Progenitor cell of endocrine pancreas (in vitro differentiated cells): ENCODE measurements at places on chromosomes 7 and 10. TPM values are rescaled to one million over a fixed set of nuclear protein-coding genes. Genes with fewer than 3 reads are reported as not detected.
A peak's percentile ranks its signal among the peaks of the same experiment; 100 is the strongest.

Gene ZNF853
- total RNA-seq: 13.7 and 14.3 TPM in 2 replicates

Gene CPN1
- 4.1 and 4.5 TPM in 2 replicates for total RNA-seq

Gene IQCE
- 32.5 and 33.5 TPM in 2 replicates for total RNA-seq

- no peak for DNase-seq
Observed at GRCh38 chr7:42315631-42316030, 78.6 kb upstream of the GLI3 start.

Gene INSYN2A
- total RNA-seq: not detected in 2 replicates

Gene SLC35B4
- total RNA-seq: 31.6 and 34.2 TPM in 2 replicates

DNA sequence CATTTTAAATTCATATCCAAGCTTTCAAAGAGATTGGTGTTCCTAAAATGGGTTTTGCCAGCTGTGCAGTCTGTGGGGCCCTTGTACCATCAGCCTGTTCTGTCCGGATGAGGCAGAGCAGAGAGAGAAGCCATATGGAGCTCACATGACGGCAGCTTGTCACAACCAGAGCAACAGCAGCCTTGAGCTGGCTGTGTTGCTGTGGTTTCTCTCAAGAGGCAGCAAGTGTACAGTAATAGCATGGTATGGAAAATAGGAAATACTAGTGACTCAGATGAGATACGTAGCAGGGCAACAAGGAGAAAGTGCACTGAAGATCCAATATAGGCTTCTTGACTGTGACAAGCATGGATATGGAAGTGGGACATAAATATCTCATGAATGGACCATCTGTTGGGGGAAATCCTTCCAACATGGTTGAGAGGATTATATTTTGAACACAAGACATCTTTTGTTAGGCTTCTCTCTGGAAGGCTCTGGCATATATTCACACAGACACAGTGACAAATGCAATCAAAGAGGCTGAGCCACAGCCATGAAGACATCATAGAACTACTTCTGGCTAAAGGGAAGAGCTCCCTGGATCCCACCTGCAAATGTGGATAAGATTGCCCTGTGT, 251.0 kb upstream of the TAC1 start:
- no peak for DNase-seq

DNA sequence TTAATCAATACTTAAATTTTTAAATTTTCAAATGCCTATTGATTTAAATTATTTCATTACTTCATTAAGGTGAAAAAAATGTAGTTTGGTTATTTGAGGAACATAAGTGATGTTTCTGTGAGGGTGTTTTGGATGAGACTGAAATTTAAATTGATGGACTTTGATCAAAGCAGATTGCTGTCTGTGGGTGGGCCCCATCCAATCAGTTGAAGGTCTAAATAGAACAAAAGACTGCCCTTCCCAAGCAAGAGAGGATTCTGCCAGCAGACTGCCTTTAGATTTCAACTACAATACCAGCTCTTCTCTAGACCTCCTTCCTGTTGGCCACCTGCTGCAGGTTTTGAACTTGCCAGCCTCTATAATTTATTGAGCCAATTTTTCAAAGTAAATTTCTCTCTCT, 14.5 kb upstream of the GPR37 start:
- no peak for DNase-seq

GRCh38 chr7:120838281-120838682, 19.7 kb downstream of the TSPAN12 start:
- no peak for DNase-seq

Gene NEUROG3
- total RNA-seq: 7.2 and 7.3 TPM in 2 replicates

Gene LIPN
- not detected in 2 replicates for total RNA-seq

DNA sequence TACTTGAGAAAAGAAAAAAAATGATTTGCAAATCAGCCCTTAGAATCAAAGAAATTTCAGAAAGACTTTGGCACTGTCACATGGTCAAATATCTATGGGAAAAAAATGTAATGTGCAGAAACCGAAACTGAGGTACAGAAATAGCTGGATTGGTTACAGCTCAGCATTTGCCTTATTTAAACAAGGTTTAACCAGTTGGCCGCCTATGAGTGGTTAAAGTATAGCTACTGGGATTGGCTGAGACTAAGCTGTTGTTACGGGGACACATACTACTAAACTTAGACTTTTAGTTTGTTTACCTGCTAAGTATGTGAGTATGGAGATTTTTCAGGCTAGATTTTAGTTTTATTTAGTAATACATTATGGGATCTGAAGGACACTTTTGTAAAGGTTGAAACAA, 38.6 kb downstream of the SFTPD start:
- DNase-seq: no peak

Gene TMEM229A
- 0.31 TPM in 1 of 2 replicates, not detected in the other for total RNA-seq

- DNase-seq: no peak
Observed at GRCh38 chr10:107554333-107554732, 389.8 kb upstream of the SORCS1 start.

DNA sequence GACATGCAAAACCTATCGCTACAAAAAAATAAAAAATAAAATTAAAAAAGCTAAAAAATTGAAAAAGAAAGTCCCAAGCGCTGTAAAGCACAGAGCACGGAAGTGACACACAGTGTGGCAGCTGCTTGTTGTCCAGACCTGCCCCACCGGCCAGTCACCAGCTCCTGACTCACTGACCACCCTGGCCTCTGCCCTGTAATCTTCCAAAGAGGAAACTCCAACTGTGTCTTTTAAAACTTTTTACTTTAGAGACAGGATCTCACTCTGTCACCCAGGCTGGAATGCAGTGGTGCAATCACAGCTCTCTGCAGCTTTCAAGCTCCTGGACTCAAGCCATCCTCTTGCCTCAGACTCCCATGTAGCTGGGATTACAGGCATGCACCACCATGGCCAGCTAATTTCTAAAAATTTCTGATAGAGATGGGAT, 23.6 kb downstream of the GNA12 start:
- DNase-seq: no peak

DNA sequence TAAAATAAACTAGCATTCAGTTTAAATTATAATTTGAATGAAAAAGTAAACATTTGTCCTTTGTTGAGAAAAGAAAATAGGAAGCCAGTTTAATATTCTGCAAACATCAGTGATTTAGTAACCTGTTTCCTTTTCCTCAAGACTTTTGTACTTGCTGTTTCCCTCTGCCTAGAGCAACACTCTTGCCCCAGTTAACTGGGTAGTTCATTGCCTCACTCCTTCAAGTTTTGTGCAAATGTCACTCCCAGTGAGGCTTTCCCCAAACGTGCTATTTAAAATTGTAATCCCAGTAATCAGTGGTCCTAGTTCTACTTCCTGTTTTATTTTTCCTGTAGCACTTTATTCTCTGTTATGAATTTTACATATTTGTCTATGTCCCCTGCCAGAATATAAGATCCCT, 23.8 kb downstream of the DLD start:
- no peak for DNase-seq

Gene AKR1C1
- 4.8 and 6.6 TPM in 2 replicates for total RNA-seq

Gene ENTPD1
- total RNA-seq: 0.29 TPM in 1 of 2 replicates, not detected in the other

- peak; percentile 54 for DNase-seq
Observed at GRCh38 chr10:75294866-75295701, 59.3 kb upstream of the COMTD1 start.

GRCh38 chr10:62075912-62076311, 174.4 kb downstream of the ARID5B start:
- no peak for DNase-seq
